Small intestine (tissue), 16 donors: ENCODE measurements at places on chromosomes 3 and 15. TPM values are rescaled to one million over a fixed set of nuclear protein-coding genes. Genes with fewer than 3 reads are reported as not detected.

GRCh38 chr15:78182821-78183220, 33.7 kb downstream of the IDH3A start:
- DNase-seq: no peak

DNA sequence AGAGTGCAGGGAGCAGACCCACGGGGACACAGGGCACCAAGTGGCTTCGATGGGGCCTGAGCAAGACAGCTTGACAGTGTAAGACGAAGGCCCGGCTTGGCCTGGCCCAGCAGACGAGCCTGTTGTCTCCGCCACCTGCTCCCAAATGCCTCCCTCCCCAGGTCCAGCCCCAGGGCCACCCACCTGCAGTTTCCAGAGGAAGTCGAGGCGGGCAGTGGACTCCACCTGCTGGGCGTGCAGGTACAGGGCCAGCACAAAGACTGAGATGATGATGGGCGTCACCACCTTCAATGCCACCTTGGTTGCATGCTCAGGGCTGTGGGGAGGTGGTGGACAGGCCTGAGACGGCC, 94.1 kb downstream of the SEC22A start:
- DNase-seq: no peak

DNA sequence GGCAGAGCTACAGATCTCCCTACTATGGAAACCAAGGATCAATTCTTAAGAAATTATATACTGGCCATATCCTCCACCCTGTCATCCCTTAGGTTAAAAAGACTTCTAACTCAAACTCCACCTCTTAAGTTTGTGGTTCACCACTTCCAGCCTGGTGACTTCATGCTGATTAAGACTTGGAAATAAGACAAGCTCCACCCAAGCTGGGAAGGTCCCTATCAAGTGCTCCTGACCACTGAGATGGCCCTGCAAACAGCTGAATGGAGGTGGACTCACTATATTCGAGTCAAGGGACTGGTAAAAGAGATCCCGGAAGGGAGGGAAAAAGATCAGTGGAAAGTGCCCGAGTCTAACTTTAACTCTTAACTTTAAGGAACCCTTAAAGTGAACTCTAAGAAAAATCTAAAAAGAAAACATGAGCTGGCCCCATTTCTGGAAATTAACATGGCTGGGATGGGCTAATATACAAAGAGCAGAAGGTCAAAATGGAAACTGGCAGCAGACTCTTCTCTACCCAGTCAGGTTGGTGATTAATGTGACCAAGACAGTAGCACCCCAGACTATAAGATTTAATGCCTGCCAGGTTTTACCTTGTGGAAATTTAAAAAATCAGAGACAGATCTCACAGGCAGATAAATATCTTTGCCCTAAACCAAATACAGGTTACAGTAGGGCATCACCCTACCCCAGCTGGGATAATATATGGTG, 43.9 kb downstream of the PPCDC start:
- no peak for DNase-seq

ZNF774 gene
- polyA plus RNA-seq: 0.89 TPM

SUMF1 gene
- 39.0 TPM for polyA plus RNA-seq

GRCh38 chr3:66001626-66002025, 37.1 kb downstream of the MAGI1 start:
- DNase-seq: no peak
